CD4-positive, alpha-beta memory T cell (primary cell): ENCODE measurements at places on chromosomes 5 and 9. TPM values are rescaled to one million over a fixed set of nuclear protein-coding genes. Genes with fewer than 3 reads are reported as not detected.
A peak's percentile ranks its signal among the peaks of the same experiment; 100 is the strongest.

DNA sequence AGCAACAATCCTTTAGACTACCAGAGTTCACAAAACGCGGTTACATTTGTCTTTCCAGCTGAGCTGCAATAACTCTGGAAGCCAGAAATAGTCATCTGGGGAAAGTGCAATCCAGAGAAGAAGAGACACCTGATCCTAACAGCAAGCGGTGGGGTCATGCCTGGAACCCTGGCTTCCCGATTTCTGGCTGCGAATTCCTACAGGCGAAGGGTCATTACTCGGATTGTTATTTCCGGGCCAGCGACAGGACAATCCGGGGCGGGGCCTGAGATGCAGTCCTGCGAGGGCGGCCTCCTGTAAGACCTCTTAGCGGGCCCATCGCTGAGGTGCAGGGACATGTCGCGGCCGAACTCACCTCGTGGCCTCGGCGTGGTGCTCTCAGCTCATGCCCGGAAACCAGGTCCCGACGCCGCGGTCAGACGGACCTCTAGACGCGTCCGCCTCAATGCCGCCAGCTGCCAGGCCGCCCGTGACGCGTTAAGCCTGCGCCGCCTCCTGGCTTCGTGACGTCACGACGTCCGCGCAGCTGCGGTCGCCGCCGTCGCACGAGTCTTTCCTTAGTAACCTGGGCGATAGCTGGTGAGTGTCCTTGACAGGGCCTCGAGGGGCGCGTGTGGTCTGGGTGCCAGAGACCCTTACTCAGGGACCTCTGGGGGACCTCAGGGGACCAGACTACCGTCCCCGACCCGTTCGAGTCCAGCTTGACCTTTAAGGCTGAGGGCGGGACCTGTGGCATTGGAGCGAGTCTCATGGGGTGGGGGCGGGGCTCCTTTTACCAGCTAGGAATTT, at the start of the genes MRRF and RBM18:
MRRF (plus strand) TSS at position 523 of the 789 bp plus-strand sequence. CDS start 6,010 bp downstream, outside the sequence.
RBM18 (minus strand) TSS at position 481 of the 789 bp plus-strand sequence. CDS start 3,348 bp downstream, outside the sequence.
- H3K36me3 ChIP-seq = peaks cover 3% of the 10 kb centered on the region
- H3K4me1 ChIP-seq = peaks cover 50% of the 10 kb centered on the region
- H3K27me3 ChIP-seq = no peaks in the 10 kb centered on the region
- peak within 1 kb of the TSS; percentile 93 for H3K4me3 ChIP-seq
- peak; percentile 86 for DNase-seq

DNA sequence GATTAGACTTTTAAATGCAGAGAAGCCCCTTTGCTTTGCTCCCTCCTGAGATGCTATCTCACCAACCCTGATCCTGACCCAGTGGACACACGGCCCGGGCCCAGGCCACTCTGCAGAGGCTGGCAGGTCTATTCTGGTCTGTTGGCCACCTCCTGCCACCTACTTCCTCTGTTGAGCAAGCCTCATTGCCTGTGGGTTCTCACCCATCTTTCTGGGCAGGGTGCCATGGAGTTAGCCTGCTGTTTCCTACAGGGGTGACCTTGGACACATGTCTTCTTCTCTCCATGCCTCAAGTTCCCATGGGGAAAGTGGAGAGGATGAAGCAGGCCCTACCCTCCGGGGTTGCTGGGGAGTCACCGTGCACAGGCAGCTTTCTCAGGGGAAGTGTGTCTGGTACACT, 266.2 kb upstream of the IRX1 start:
- no peak overlapping the region for H3K27ac ChIP-seq
- no peaks in the 10 kb centered on the region for H3K4me1 ChIP-seq
- no peaks in the 10 kb centered on the region for H3K27me3 ChIP-seq
- DNase-seq = no peak
- H3K4me3 ChIP-seq = no peak overlapping the region

DNA sequence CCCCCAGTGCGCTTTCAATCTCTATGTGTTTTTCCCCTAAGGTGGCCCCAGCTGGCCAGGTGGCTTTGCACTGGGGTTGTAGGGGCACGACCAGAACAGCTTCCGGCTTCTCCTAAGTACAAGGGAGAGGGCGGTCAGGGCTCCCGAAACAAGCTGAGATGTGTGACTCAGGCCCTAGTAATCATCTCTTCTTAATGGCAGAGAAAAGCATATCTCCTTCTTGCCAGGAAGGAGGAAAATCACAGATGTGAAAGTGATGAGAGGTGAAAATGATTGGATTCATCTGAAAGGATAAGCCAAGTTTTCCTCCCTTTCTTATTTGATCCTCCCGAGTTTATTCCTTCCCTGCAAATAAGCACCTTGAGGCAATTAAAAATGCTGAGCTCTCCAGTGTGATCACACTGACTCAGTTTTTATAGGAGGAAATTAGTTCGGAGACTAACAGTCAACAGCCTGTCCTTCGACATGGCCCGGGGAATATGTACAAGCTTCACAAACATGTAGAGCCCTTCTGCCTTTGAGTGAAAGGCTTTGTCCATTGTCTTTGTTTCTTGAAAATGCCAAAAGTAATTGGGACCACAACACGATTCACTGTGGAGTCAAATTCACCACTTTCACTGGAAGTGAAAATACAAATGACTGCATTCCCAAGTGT, 514.8 kb downstream of the PSAT1 start:
- H3K27me3 ChIP-seq = no peaks in the 10 kb centered on the region
- no peak overlapping the region for H3K27ac ChIP-seq
- H3K36me3 ChIP-seq = no peaks in the 10 kb centered on the region
- no peaks in the 10 kb centered on the region for H3K4me1 ChIP-seq

- no peaks in the 10 kb centered on the region for H3K4me1 ChIP-seq
- no peak overlapping the region for H3K27ac ChIP-seq
- no peak for DNase-seq
- H3K4me3 ChIP-seq = no peak overlapping the region
- H3K27me3 ChIP-seq = no peaks in the 10 kb centered on the region
- no peaks in the 10 kb centered on the region for H3K36me3 ChIP-seq
These were observed 527.2 kb downstream of the KCTD16 start for GRCh38 chr5:144697847-144698262.

DNA sequence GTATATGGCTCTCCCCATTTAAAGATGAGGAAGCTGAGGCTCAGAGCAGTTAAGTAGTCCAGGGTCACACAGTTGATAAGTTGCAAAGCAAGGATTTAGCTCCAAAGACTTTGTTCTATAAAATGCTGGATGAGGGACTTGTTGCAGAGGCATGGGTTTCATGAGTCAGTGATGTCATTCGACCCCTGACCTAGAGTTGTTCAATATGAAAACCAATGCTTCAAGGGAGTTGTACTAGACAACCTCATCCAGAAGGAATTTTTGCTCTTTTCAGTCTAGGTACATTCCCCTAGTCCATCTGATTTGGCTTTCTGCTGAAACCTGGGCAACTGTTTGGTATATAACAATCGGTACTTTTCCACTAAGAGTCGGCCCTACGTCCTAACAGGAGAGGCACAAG, 550.4 kb downstream of the EBF1 start:
- H3K4me1 ChIP-seq = no peaks in the 10 kb centered on the region
- H3K4me3 ChIP-seq = no peak overlapping the region
- H3K36me3 ChIP-seq = no peaks in the 10 kb centered on the region
- DNase-seq = no peak

Gene RASEF
- not detected for total RNA-seq

DNA sequence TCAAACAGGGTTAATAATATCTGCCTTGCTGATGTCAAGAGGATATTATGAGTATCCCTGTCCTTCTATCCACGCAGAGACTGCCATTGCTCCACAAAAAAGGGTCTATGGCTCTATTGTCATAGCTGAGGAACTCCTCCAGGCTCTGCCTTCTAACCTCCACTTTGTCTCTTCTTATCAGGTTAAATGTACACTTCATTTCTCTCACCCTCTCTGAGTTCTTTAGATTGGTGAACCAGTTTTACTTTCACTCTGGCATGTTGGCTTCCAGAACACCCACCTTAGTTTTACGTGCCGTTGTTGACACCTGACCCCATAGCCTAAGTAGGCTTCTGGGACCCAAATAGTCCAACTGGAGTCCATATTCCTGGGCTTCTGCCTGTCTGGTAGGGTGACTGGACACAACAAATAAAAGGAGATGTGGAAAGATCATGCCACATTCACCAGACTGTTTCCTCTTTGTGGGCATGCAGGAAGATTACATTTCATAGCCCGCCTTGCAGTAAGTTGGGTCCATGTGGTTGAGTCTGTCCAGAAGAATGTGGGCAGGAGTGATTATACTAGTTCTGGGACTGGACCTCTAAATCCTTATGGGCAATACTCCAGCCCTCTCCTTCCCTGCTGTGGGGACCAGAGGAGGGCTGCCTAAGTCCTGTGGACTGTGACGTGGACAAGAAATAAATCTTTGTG, 350.4 kb upstream of the CLINT1 start:
- no peak overlapping the region for H3K4me3 ChIP-seq
- no peaks in the 10 kb centered on the region for H3K4me1 ChIP-seq
- no peaks in the 10 kb centered on the region for H3K36me3 ChIP-seq
- H3K27me3 ChIP-seq = no peaks in the 10 kb centered on the region

GRCh38 chr9:96161819-96162218, 140.2 kb downstream of the HSD17B3 start:
- no peaks in the 10 kb centered on the region for H3K4me1 ChIP-seq
- no peak overlapping the region for H3K4me3 ChIP-seq
- no peaks in the 10 kb centered on the region for H3K36me3 ChIP-seq
- no peak overlapping the region for H3K27ac ChIP-seq

DNA sequence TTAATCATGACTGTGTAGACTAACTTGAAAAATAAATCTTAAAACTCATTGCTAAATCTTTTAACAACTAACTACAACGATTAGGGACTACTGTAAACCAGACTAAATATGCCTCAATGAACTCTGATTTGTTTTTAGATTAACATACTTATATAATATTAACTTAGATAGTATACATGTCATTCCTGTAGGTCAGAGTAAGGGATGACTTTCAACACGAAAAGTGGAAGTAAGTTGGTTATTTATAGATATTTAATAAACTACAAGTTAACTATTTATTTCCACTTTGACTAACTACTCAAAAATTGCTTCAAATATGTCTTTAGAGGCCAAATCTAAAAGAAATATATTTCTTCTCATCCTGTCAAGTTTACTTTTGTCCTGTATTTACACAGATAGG, 795.6 kb downstream of the PTPRD start:
- no peaks in the 10 kb centered on the region for H3K36me3 ChIP-seq
- no peak for DNase-seq
- H3K27ac ChIP-seq = no peak overlapping the region
- no peak overlapping the region for H3K4me3 ChIP-seq
- no peaks in the 10 kb centered on the region for H3K27me3 ChIP-seq

DNA sequence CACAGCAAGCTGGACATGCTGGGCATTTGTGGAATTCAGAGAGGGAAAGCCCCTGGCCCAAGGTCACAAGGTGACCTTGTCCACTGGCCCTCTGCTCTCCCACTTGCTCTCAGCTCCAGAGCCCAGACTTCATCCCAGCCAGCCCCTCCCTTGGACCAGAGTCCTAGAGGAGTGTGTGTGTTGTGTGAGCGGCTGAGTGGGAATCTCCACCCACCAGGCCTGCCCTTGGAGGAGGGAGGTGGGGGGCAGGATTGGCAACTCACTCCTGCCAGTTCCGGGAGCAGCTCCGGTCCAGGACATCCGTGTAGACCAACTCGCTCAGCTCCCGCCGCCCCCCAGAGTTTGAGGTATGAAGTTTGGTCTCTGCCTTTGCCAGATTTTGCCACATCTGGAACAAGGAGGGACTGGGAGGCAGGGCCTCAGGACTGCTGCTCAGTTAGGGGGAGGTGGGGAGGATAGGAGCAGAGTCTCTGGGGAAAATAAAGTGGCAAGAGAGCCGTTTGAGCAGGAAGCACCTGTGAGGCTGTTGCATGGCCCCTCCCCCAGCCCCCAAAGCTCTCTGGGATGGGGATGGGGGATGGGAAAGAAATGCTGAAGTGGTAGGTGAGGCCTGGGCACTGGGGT, 1.4 kb downstream of the MZB1 start:
- peaks cover 56% of the 10 kb centered on the region for H3K4me1 ChIP-seq
- no peaks in the 10 kb centered on the region for H3K36me3 ChIP-seq
- H3K27ac ChIP-seq = no peak overlapping the region
- no peak overlapping the region for H3K4me3 ChIP-seq
- no peak for DNase-seq

Gene CORO2A
- 8.6 TPM for total RNA-seq

DNA sequence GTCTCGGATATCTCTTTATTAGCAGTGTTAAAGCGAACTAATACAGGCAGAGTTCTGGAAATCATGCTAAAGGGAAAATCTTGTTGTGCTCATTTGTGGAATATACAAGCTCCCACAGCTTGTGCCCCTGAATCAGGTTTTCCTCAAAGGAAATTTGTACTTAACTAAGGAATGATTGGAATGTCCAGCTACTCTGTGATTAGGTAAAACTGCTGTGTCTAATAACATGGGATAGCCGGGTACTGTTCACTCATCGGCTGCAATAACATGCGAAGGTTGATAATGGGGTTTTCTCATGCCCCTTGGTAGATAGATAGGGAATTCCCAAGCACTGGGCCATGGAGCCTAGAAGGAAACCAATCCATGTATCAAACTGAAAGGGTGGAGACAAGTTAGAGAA, 306.7 kb downstream of the NR2F1-AS1 start:
- no peak for DNase-seq
- H3K4me1 ChIP-seq = no peaks in the 10 kb centered on the region
- H3K27me3 ChIP-seq = no peaks in the 10 kb centered on the region
- no peak overlapping the region for H3K27ac ChIP-seq

DNA sequence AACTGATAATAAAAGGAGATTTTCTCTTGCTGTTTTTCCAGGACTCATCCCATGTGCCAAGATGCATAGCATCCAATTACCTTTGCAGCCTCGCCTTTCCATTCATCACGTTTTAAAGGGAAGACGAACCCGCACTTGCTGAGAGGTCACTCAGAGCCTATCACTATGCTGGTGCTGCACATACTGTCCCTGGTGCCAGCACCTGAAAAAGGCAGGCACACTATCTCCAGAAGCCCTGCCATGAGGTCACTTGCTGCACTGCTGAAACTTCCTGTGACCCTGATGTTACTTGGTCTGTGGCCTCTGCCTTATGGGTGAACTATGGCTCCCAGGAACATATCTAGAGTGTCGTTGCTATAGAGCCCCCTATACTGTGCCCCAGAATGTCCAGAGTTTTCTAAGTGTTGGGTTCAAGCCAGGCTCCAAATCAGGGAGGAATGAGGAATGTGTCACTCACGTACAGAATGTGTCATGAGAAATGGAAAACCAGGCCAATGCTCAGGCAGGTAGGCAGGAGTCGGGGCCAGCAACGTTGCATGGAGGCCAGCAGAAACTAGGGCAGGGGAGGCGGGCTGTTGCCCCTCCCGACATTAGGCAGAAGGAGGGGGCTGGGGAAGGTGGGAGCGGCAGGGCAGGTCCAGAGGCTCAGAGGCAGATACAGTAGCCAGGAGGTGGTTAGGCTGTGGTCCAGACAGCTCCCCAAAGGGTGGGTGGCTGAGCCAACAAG, 262.1 kb downstream of the CRB2 start:
- no peaks in the 10 kb centered on the region for H3K27me3 ChIP-seq
- no peak overlapping the region for H3K27ac ChIP-seq
- H3K4me1 ChIP-seq = no peaks in the 10 kb centered on the region
- H3K4me3 ChIP-seq = no peak overlapping the region
- DNase-seq = no peak

Gene FLT4
- total RNA-seq = 10.3 TPM

DNA sequence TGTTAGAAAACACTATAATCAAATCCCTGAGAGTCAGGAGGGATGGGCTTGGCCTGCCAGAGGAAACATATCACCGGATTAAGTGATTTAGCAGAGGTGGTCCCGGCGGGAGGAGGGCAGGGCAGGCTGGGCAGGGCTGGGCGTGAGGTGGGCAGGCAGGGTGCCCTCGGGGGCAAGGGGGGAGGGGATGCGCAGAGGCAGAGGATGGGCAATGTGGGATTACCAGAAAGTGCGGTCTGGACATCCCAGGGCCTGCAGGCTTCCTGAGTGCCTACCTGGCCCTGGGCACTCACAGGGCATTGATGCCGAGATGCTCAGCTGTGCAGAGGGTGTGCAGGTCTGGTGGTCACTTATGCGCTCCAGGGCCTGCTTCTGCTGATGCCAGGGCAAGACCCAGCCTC, 115.2 kb downstream of the ADAMTS2 start:
- no peak overlapping the region for H3K4me3 ChIP-seq
- H3K27ac ChIP-seq = no peak overlapping the region
- DNase-seq = no peak
- H3K36me3 ChIP-seq = no peaks in the 10 kb centered on the region

Gene PCAT7
- not detected for total RNA-seq
